Activated naive CD8-positive, alpha-beta T cell treated with anti-CD3 and anti-CD28 coated beads for 36 hours (primary cell): ENCODE measurements at places on chromosomes 5 and 9. TPM values are rescaled to one million over a fixed set of nuclear protein-coding genes. Genes with fewer than 3 reads are reported as not detected.

MORN5 gene
- not detected for total RNA-seq

DNA sequence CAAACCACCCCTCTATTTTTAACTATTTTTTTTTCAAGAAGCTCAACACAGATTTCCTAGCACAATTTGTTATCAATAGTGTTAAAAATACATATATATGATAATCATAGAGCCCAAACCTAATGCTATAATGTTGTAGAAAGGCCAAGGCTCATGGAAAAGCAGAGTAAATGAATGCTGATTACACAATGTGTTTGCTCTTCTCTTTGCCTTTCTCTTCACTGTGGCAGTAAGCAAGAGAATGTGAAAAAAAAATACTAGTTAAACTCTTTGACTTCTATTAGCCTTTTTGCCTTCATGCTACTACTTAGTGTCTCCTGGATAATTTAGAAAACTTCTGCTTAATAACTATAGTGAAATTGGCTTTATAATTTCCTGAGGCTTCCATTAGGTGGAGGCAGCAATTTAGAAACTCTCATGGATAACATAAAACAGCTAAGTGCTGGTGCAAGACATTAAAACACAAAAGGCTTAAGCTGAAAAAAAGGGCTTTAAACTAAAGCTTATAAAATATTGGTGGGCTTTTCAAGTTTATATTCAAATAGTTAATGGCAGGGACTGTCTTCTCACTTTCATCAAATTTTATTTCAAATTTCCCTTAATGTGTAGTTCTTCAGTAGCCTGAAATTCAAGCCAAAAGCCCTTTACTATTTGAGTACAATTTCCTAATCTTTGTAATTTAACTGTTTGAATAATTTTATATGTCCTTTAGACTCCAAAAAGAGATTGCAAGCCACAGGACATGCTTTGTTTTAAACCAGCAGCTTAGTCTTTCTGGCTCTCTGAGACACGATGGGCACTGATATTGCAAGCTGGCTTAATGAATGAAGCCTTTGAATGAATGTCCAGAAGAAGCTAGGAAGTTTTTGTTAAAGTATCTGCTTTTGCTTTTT, 2031.8 kb upstream of the CDH6 start:
- H3K4me3 ChIP-seq, result no peak overlapping the region
- DNase-seq, result no peak

- no peaks in the 10 kb centered on the region for H3K36me3 ChIP-seq
- H3K27me3 ChIP-seq, result no peaks in the 10 kb centered on the region
- no peak for DNase-seq
- no peak overlapping the region for H3K27ac ChIP-seq
- H3K4me1 ChIP-seq, result peaks cover 12% of the 10 kb centered on the region
Observed at GRCh38 chr5:122153230-122153629, 23.9 kb downstream of the ZNF474 start.

DNA sequence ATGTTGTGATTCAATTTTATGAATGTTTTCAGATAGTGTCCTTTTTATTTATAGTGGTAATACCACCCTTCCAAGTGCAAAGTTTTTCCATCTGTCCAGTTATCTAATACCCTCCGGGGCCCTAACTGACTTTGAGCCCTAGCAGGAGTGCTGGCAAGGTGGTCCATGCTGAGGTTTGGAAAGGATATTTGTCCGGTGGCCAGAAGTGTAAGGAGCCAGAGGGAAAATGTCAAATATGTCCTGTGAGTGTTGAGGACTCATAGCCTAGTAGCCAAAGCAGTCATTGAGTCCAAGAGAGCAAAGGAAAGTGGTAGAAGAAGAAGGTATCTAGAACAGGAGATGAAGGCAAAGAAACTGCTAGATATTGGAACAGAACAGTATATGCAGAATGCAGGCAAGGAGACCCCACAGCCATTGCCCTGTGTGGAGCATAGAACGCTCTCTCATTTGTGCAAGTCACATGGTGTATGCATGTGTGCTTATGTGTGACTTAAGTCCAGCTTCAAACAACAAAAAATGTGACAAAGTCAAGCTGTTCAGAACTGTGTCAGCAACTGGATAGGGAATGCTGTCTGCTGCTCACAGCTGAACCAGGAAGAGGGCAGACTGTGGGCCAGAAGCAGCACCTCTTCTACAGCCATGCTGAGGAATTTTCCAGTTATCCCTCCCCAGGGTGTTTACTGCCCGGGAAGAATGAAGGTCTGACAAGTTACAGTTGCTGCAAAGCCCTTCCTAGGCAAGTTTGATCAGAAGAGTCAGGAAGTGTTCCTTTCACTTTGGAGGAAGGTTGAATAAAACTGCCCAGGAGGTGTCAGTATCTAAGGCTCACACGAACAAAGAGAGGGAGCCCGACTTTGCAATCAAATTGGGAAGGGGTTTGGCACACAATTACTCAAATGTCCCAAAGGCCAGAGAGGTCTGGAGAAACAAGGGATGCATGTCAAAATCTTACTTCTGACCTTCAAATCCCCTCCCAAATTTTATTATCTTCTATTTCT, 463.3 kb upstream of the DMAC1 start:
- no peaks in the 10 kb centered on the region for H3K4me1 ChIP-seq
- peaks cover 6% of the 10 kb centered on the region for H3K27me3 ChIP-seq
- DNase-seq, result no peak
- H3K36me3 ChIP-seq, result no peaks in the 10 kb centered on the region
- no peak overlapping the region for H3K4me3 ChIP-seq

GRCh38 chr9:33022303-33022702, 2.8 kb upstream of the DNAJA1 start:
- no peaks in the 10 kb centered on the region for H3K27me3 ChIP-seq
- no peak overlapping the region for H3K27ac ChIP-seq
- DNase-seq, result no peak
- H3K4me1 ChIP-seq, result peaks cover 35% of the 10 kb centered on the region
- peaks cover 41% of the 10 kb centered on the region for H3K36me3 ChIP-seq

DNA sequence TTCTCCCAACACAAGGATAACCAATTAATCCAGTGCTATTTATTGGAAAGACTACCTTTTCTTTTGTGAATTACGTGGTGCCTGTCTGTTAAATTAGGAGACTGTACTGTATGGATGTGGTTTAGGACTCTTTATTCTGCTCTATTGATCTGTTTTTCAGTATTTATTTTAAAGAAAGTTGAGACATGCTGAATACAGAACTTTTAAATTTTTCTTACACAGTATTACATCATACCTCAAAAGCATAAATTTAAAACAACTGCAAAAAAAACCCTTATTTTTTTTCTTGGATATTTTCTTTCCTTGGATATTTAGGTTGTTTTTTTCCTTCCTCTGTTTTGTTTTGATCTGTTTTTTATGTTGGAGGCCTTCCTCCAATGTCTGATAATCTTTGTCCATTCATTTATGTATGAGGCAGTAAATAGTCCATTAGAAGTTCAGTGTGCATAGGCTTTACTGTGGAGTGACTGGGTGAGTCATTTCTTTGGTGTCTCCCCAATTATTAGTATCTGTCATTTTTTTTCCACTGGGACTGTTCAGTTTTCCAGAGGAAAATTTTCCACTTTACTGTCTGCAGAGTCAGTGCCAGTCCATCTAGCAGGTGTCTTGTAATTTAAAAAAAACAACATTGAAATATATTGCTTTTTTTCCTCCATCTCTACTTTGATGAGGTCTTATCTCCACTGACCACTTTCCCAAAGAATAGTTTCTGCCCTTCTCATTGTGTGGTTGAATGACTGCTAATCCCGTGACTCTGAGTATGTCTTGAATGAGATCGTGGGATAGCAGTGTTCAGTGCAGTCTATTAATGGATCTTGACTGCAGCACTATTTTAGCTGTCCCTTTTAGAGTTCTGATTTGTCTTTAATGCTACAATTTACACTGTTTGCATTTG, 15.2 kb downstream of the CYSTM1 start:
- no peak overlapping the region for H3K27ac ChIP-seq
- no peaks in the 10 kb centered on the region for H3K4me1 ChIP-seq
- no peaks in the 10 kb centered on the region for H3K27me3 ChIP-seq
- H3K4me3 ChIP-seq, result no peak overlapping the region

PIK3R1 gene
- total RNA-seq, result 41.6 TPM
